Mammary microvascular endothelial cell (primary cell): ENCODE measurements at places on chromosomes 6 and 20. TPM values are rescaled to one million over a fixed set of nuclear protein-coding genes. Genes with fewer than 3 reads are reported as not detected.

CDH26 gene
- under 0.01 TPM in 1 of 2 replicates, not detected in the other for total RNA-seq

XKR7 gene
- not detected in 2 replicates for total RNA-seq

CGA gene
- total RNA-seq, result not detected in 2 replicates

UBR2 gene
- 11.5 and 13.9 TPM in 2 replicates for total RNA-seq

RSPH3 gene
- 3.1 and 3.6 TPM in 2 replicates for total RNA-seq

FAM110A gene
- 1.6 and 4.0 TPM in 2 replicates for total RNA-seq

SYCP2 gene
- 0.13 and 0.30 TPM in 2 replicates for total RNA-seq

PRDM1 gene
- total RNA-seq, result 3.2 and 3.4 TPM in 2 replicates

IMPG1 gene
- not detected in 2 replicates for total RNA-seq

TCP11 gene
- total RNA-seq, result not detected in 2 replicates

FITM2 gene
- 4.8 and 5.3 TPM in 2 replicates for total RNA-seq

PLCB1 gene
- total RNA-seq, result 20.6 and 22.7 TPM in 2 replicates

FOXO3 gene
- total RNA-seq, result 8.9 and 11.2 TPM in 2 replicates

DACT2 gene
- not detected in 2 replicates for total RNA-seq

ZNF451 gene
- 18.6 TPM in 2 replicates for total RNA-seq
